Kidney tubule cell (primary cell): ENCODE measurements at places on chromosomes 4 and X.

- DNase-seq, result peak; percentile 26
Measured at GRCh38 chr4:139454111-139455045, at the start of gene RAB33B. RAB33B (plus strand) TSS chr4:139454121; CDS start chr4:139454196, 75 bp downstream.

DNA sequence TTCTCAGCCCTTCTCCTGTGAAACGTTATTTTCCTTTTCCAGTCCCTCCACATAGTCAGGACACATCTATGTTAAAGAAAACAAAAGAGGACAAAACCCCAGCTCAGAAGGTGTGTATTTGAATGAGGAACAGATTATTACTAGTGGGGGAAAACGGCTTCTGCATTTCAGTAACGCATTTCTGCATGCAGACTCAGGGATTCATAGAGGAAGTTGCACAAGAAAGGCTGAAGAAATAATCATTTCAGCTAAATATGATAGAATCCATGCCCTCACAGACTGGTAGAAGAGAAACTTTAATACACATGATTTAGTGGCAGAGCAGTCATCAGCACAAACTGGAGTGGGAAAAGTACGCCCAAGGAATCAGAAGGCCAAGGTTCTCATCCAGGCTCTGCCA lies 270.8 kb upstream of the FGF13 start:
- DNase-seq, result no peak

GRCh38 chr4:177297785-177298391 lies 11.8 kb upstream of the NEIL3 start:
- no peak for DNase-seq

DNA sequence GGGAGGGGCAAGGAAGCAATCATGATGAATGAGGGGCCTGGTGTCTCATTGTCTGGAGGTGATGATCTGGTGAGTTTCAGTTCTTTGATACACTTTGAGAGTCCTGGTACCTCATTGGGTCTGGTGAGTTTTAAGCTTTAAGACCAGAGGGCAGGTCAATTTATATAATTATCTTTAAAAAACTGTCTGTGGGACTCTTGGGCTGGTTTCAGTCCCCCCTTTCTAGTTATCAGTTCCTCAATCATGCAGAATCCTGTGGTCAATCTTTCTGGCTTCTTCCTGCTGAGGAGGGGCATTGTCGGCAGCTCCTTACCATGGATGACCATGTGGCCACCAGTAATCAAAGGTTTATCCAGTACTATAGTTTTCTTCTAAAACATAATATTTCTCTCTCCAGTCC lies 789.1 kb downstream of the PCDH18 start:
- DNase-seq, result no peak

- no peak for DNase-seq
Measured at GRCh38 chr4:126973201-126973600, 659.6 kb upstream of the INTU start.

DNA sequence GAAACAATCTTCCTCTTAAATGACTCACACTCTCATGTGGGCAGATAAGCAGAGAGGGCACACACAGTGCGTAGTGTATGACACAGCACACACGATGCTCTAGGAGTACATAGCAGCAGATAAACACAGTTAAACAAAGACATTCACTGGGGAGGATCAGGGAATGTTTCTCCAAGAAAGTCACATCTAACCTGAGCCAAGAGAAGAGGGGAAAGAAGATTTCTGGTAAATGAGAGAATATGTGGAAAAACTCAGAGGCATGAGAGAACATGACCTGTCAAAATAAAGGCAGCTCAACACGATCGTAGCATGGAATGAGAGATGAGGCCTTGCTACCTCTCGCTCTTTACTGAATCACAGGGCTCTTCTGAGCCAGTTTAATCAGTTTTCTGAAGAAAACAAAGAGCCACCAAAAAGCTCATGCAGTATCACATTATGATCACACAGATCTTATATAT lies 251.0 kb downstream of the ANK2 start:
- peak; percentile 85 for DNase-seq

DNA sequence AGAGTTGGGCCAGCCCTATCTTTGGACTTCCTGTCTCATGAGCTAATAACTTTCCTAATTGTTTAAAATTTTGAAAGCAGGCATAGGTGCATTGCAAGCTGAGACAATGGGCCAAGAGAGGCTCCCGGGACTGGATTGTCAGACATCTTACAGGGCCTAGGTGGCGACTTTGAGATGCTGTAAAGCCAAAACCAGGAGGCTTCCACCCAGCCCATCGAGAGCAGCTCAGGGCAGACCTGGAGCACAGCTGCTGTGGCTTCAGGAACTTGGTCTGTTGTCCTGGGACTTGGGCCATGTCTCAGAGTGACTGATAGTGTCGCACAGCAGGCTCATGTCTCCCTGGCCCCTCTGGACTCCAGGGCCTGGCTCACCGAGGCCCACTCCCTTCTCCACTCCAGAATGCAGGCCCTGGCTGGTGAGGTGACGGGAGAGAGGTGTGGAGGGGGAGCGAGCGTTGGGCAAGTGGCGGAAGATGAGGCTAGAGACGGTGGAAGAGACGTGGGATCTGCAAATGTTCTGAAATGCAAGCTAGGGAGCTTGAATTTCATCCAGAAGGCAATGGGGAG lies 24.1 kb upstream of the MTM1 start:
- no peak for DNase-seq

- DNase-seq, result peak; percentile 81
Measured at GRCh38 chrX:41984628-41985027, 61.3 kb upstream of the CASK start.

DNA sequence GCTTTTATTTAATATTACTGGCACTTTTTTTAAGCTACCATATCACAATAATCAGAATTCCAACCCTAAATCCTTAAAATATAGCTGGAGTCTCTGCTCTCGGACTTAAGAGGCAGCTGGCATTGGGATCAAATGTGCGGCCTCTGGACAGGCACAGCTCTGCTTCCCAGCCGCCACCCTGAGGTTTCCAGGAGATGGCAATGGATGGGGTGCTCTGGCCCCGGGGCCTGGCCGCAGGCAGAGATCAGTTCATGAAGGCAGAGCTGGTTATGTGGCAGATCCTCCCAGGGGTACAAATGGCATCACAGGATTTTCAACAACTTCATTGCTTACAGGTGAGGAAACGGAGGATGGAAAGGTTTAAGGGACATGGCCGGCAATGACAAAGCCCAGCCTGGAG lies 57.8 kb downstream of the JAKMIP1 start:
- DNase-seq, result no peak

DNA sequence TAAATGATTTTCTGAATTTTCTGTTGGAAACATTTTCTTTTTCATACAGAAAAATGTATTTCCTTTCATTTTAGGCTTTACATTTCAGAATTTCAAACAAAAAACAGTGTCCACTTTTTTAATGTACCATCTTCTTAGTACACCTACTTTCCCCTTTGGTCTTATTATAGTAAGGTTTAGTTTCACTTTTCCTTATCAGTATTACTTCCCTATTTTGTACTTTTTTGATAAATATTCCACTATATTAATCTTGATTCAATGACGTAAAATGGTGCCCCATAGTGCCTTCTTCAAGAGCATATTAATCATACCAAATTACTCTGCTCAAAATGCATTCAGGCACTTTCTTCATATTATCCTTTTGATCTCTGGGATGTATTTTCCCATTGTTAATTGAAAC lies 52.5 kb downstream of the BANK1 start:
- no peak for DNase-seq

DNA sequence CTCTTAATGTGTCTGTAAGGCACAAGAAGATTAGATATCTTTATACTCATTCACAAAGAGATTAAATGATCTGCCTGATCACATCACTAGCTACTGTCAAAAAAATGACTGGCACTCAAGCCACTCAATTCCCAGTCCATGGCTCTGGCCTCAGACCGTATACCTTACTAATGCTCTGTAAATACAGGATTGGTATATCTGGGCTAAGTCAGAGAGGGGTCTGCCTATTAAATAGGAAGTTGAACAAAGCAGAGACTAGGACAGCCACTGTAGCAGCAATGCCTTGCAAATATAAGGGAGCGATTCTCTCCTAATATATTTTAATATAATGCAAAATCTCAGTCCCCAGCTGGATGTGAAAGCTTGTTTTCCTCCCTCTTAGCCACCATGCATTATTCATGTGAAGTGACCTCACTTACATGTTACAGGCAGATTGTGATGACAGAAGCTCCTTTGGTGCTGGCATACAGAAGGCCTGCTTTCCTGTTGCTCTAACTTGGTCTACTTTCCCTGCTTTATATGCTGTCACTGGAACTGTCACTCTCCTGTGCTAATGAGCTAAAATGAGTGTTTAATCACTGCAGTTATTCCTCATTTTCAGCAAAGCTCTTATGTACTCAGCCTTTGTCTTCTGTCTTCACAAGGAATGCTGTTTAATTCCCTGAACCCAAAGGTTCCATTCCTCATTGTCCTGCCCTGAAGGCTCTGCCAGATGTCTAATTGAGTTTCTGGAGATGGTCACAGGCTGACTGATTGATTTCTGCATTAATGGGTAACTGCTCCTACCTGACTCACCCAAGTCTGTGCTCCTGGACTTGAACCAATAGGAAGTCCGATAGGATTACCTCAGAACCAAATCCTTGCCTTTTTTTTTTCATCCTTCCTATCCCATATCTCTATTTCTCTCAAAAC lies 578.2 kb downstream of the KLHL13 start:
- peak; percentile 77 for DNase-seq

DNA sequence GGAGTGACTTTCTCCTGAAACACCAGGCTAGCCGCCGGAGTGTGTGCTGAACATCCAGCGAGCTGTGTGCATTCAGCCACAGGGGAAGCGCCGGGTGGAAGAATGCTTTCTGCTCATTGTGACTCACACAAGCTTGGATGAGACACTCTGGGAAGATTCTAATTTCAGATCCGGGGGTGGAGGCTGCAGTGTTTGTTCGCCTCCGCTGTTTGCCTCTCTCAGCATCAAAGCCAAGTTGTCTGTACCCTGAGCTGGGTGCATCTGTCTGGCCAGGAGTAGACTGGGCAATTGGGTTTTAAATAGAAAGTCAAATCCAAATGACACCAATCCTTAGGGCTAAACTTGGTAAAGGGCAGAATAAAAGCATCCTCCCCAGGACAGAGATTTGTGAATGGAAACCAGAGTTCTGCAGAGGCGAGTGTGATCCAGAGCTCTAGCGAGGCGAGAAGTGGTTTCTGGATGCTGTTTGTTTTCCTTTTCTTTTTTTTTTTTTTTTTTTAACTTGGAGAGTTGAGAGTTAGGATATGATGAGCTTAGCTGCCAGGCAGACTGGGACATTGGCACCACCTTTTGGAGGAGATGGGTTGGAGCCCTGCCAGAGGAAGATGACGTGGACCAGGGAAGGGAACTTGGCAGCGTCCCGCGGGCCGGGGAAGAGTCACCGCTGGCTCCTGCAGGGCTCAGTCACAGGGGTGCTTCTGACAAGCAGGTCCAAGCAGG lies 196.0 kb upstream of the PSAPL1 start:
- peak; percentile 38 for DNase-seq

DNA sequence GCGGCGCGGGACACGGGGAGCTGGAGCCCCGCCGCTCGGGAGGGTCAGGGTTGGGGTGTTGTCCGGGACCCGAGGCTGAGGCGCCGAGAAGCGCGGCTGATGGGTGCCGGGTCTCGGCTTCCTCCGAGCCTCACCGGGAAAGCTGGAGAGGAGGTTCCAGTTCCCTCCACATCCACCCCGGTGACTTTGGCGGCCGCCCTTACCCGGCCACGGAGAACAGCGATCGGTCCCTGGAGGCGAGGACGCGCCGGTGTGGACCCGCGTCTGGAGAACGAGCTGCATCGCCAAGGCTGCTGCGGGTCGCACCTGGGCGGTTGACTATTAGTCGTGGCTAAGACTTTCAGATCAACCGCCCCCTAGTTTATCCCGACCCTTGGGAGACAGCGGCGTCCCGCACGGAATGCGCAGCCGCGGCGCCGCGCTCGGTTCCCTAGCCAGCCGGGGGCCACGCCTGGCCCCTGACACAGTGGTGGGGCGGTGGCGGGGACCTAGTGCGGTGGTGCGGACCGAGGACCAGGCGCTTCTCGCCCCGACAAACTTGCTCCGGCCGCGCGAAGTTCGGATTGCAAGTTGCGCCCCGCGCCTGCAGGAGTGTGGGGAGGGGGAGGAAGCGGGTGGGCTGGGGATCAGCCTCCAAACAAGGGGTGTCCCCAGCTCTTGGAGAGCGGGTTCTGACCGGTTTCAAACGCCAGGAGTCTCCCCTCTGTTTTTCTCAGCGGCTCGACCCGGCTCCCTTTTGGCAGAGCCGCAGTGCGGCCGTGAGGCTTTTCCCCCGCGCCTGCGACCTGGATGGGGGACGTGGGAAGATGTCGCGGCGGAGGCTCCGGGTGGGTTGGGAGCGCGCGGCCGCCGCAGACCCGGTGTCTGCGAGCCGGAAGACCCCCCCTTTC lies 568 bp downstream of the FHDC1 start:
- peak; percentile 47 for DNase-seq

- DNase-seq, result no peak
Measured at GRCh38 chr4:38236003-38236402, 275.8 kb downstream of the PTTG2 start.

DNA sequence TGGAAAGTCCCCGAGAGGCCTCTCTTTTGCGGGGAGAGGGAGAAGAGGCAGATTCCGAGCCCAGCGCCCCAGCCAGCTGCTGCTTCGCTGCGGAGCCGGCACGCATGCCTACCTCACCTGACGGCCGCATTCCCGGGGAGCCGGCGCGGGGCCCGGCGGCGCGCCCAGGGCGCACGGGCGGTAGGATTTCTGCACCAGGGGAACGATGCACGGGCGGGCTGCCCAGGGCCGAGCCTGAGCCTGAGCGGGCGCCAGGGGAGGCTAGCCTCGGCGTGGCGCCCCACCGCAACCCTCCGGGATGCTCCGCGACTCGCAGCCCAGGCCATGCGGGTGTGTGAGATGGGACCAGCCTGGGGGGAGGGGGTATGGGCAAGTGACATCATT lies 81.3 kb upstream of the SCML1 start:
- DNase-seq, result peak; percentile 9

DNA sequence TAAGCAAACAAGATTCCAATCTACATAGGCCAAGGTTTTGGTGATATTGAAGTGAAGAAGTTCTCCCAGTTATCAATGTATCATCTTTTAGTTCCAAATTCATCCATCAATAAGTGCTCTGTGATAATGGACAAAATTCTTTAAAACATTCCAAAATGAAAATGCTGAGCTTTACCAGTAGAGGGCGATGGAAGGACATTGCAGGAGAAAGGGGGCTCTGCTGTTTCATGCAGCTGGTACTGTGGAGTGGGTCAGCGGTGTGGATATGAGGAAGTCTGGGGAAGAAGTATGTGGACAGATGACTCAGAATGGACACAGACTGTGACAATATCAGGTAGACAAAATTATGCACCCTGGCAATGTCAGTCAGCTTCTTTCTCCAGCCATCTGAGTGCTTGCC lies 46.6 kb upstream of the HS6ST2 start:
- peak; percentile 62 for DNase-seq

- DNase-seq, result no peak
Measured at GRCh38 chrX:137549851-137550664, 15.9 kb upstream of the ZIC3 start.

DNA sequence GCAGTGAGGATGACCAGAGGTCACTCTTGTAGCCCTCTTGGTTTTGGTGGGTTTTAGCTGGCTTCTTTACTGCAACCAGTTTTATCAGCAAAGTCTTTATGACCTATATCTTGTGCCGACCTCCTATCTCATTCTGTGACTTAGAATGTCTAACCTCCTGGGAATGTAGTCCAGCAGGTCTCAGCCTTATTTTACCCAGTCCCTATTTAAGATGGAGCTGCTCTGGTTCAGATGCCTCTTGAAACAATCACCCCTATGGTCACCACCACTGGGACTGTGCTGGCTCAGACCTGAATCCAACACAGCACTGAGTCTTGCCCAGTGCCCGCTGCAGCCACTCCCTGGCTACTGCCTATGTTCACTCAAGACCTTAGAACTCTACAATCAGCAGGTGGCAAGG lies 49.4 kb downstream of the MCUB start:
- peak; percentile 6 for DNase-seq
